NCI-H524 (cell line): ENCODE measurements at places on chromosomes 6 and 20.
A peak's percentile ranks its signal among the peaks of the same experiment; 100 is the strongest.

GRCh38 chr6:120211955-120212792 lies 862.6 kb upstream of the MAN1A1 start:
- no peak for DNase-seq

GRCh38 chr20:4134861-4135379 lies 119.6 kb upstream of the RNF24 start:
- DNase-seq = peak; percentile 7

GRCh38 chr20:9286501-9287461 lies 217.9 kb downstream of the PLCB4 start:
- no peak for DNase-seq

GRCh38 chr6:131840441-131840840 lies 32.6 kb downstream of the ENPP1 start:
- no peak for DNase-seq

GRCh38 chr20:62285722-62286121 lies 17.1 kb upstream of the ADRM1 start:
- no peak for DNase-seq

DNA sequence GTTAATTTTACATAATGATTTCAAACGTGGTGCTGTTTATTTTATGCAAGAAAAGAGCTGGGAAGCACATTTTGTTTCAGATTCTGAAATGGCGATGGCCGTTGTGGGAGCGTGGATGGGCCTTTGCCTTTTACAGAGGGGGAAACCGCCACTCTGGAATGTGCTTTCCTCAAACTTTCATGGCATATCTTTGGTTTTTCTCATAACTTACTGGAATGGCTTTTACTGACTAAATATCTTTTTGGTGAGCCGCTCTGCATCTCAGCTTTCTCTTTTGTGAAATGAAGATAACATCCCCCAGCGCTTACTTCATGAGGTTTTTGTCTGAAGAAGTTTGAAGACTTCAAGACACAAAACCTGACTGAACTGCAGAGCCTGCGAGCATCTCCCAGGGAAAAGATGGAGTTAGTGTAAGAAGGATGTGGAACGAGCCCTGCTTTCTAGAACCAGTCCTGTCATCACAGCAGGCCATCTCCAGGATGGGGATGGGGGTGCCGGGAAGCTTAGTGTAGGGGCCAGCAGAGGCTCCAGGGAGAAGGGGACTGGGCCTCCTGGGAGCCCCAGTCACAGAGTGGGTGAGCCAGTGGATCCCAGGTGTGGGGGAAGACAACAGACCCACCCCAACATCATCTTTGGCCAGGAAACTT lies 61.8 kb upstream of the TIAM2 start:
- no peak for DNase-seq

DNA sequence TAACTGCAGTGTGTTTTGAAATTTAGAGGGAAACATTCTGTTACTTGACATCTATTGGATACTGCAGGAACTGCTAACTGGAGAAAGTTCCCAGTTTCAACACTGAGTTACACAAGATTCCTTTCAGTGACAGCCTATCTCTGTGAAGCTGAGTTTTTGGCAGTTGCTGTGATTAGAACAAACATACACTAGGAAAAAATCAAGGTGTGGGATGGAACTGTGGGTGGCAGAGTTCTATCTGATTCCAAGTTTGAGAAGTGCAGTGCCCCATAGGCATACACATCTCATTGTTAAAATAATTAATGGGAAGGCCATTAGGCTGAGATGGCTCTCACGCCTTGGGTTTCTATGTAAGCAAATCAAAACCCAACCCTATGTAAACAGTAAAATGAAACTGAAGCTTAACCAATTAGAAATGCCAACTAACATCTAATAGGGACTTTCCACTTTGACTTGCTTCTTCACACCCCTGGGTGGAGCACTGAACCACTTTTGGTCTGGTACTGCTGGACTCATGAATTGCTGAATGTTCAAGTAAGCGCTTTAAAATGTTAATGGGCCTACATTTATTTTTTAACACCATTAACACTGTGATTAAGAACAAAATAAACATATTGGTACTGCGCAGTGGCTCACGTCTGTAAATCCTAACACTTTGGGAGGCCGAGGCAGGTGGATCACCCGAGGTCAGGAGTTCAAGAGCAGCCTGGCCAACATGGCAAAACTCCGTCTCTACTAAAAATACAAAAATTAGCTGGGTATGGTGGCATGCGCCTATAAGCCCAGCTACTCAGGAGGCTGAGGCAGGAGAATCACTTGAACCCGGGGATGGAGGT lies 55.2 kb upstream of the TBC1D7 start:
- DNase-seq = no peak

- no peak for DNase-seq
These were observed 58.3 kb downstream of the TCP11 start for GRCh38 chr6:35082733-35083403.

- DNase-seq = no peak
These were observed 58.9 kb downstream of the SASH1 start for GRCh38 chr6:148401571-148401970.

GRCh38 chr6:148244217-148244935 lies 98.3 kb upstream of the SASH1 start:
- DNase-seq = peak; percentile 34

DNA sequence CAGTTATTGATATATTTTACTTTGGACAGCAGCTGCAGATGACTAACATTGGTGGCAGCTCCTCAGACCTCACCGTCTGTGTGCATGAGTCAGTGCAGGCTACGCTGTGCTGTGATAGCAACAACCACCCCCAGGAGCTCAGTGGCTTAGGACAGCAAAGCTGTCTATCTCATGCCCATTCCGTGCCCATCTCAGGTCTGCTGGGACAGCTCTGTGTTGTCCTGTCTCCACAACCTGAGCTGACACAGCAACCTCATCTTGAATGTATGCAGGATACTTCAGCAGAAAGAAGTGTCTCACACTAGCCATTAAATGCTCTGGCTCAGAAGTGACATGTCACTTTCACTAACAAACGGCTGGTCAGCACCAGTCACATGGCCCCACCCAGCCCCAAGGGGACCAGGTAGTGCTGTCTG lies 47.7 kb downstream of the BANF2 start:
- no peak for DNase-seq

DNA sequence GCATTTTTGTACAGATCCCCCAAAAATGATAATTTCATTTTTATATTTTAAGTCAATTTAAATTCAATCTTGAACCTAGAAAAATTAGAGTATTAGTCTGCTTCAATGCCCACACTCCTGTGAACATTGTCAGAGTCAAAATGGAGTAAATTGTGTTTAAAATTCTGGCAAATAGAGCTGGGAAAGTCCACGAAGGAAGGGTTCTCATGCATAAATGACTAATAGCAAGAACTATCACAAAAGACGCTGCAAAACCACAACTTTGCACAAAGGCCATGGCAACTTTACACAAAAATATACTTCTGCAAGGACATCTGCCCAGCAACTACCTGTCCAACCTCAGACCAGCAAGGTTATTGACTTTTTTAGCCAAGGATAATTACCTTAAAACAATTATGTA lies 203.2 kb upstream of the SMLR1 start:
- DNase-seq = no peak

- DNase-seq = no peak
These were observed 59.2 kb upstream of the POU3F2 start for GRCh38 chr6:98775205-98775604.

GRCh38 chr6:159969204-159969912 lies 476 bp downstream of the IGF2R start:
- no peak for DNase-seq

DNA sequence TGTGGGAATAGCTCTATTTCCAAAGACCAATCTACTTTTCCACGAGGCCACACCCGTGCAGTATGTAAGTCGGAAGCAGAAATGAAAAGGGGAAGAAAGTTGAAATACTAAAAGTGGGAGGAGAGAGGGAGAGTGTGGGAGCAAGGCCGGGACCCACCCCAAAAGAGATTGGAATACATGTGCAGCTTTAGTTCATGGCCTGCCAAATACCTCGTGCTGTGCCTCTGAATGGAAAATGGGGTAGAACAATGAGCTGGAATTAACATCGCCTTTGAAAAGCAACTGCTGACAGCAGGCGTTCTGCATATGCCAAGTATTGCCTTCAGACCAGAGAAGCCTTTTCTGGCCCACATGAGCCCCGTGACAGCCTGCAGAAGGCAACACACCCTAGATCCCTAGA lies 155.6 kb downstream of the CD83 start:
- DNase-seq = no peak

GRCh38 chr6:22435151-22435550 lies 134.2 kb upstream of the HDGFL1 start:
- no peak for DNase-seq
